ENCODE measurements at places on chromosomes 12 and 14.

DNA sequence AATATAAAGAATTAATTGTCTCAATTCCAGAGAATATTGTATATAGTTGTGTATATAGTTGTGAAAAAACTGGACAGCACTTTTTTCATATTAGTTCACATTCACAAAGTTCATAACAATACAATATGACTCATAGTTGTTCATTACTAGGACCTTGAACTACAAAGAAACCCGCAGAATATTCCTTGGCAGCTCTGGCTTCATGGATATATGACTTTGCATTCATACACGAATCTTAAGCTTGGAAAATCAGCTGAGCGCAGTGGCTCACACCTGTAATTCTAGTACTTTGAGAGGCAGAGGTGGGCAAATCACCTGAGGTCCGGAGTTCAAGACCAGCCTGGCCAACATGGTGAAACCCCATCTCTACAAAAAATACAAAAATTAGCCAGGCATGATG lies 38.1 kb upstream of the PCED1B start:
- DNase-seq, result no peak

DNA sequence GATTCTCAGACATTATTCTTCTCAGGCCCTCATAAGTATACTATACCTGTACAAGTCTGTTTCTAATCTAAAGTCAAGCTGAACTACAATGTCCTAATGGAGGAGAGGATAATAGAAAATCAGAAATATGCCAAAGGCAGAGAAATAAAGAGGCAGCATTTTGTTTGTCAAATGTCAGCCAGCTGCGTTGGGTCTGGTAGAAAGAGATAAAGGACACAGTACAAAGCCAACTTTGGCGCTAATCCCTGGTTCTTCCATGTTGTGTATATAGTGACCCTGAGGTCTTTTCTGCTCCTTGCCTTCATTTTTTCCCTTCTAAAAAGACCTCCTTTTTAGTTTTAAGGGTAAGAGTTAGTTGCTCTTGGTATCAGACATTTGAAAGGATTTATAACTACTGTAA lies 103.1 kb downstream of the PRICKLE1 start:
- DNase-seq, result no peak

- no peak for DNase-seq
These were observed 1.7 kb upstream of the NUAK1 start for GRCh38 chr12:106140223-106140986.

- no peak for DNase-seq
These were observed 22.7 kb upstream of the CORO1C start for GRCh38 chr12:108753976-108754375.

DNA sequence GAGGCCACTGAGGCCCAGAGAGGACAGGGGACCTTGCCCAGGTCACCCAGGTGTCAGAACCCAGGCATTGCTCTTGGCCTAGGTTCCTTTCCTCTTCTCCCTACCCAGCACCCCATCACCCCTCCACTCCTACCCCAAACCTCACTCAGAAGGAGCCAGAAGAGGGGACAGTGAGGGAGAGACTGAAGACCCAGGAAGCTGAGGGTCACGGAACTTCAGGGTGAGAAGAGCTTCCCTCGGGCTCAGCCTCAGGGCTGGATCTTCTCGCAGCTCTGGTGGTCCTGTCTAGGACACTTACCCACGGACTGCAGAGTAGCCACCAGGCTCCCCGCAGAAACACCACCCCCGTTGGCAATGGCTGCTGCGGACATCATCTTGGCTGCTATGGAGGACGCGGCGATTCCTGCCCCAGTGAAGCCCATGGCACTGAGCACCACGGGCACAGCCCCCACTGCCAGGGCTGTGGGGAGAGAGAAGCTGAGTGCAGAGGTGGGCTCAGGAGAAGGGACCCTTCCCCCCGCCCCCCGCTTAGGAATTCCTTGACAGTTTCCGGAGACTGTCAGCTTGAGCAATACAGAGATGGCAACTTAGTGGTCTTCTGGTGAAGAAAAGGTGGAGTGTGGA lies 1.1 kb downstream of the IFI27L2 start:
- DNase-seq, result no peak

GRCh38 chr12:108766294-108766693 lies 35.0 kb upstream of the CORO1C start:
- DNase-seq, result no peak

GRCh38 chr14:99514552-99515300 lies 33.5 kb downstream of the CCNK start:
- no peak for DNase-seq

GRCh38 chr12:48454667-48455066 lies 17.7 kb upstream of the ANP32D start:
- no peak for DNase-seq

DNA sequence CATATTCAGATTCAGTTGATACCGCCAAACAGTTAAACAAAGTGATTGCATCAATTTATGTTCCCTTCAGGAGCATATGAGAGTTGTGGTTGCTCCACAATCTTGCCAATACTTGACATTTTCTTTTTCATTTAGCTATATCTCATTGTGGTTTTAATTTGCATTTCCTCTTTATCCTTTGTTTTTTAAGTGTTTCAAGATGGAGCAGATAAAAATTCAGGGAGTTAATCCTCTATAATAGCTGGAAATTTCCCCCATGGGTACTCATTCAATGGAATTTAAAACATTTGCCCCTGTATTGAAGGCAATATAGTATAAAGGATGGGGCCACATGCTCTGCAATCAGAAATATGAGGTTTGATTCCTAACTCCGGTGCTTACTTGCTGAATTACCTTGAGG lies 1.1 kb upstream of the EXD2 start:
- no peak for DNase-seq

DNA sequence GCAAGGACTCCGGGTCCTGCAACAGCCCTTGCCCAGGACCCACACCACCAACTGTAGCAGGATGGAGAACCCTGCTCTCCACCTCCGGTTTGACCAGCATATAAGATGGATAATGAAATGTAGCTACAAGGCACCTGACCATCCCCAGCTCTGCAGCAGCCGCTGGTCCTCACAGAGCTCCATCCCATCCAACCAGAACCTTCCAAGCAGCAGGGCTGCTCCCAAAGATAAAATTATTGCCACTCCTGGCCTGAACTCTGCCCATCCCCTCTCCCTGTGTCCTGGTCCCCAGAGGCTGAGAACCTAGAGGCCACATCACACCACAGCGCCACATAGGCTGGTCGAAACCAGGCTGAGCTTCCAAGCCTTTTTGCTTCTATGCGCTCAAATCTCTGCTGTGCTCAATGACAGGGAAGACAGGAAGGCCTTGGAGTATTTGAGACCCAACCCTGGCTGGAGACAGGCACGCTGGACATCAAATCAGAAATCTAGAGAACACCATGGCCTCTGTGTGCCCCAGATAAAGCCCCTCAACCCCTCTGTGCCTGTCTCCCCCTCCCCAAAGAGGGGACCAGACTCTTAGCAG lies 4.2 kb downstream of the CDK2AP1 start:
- DNase-seq, result no peak

GRCh38 chr12:75684678-75685616 lies 173.5 kb upstream of the KRR1 start:
- peak; percentile 23 for DNase-seq

- peak; percentile 22 for DNase-seq
These were observed 1.6 kb downstream of the SIX4 start for GRCh38 chr14:60722357-60723115.

GRCh38 chr12:72828662-72829324 lies 556.6 kb downstream of the TRHDE start:
- no peak for DNase-seq

DNA sequence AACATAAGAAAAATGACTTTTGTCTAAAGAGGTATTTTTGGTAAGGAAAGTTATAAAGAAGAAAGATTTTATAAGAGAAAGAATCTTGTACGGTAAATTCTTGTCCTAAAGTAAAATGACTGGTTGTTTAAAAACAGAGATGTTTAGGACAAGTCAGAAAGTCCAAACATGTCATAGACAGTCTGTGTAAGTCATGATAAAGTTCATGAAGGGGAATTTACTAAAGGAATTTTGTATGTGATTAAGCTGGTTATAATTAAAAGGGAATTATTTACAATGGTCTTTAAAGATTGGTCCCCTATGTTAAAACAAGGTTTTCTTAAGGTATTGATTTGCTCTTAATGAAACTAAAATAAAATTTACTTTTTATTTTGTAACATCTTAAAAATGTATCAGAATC lies 269.4 kb upstream of the CCDC196 start:
- no peak for DNase-seq

- no peak for DNase-seq
These were observed 418.0 kb downstream of the RGS6 start for GRCh38 chr14:72350215-72350614.

- DNase-seq, result no peak
These were observed 13.9 kb upstream of the KRT8 start for GRCh38 chr12:52918784-52919183.

DNA sequence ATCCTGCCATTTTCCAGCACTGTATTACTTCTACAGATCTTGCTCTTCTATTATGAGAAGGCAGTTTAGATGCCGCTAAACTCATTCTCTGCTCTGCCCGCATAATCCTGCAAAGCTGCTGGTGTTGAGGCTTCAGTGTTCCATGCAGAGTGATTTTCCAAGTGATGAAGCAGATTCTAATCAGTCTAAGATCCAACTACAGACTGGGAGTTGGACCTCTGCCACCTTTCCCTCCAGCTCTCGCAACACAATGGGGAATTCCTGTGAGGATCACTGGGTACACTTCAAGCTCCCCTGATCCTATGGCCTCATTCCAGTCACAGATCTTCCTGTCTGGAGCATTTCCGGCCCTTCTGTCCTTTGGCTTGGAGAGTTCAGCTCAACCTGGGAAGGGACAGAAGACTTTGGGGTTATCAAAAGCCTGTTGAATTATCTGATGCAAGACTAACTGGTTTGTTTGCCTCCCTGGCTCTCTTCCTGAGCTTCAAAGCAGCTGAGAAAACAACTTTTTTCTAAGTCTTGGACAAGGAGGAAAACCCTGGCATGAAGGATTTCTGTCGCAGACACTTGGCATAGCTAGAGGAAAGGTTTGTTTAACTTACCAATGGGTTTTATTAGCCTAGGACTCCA lies 333.9 kb downstream of the ZFP36L1 start:
- peak; percentile 92 for DNase-seq

DNA sequence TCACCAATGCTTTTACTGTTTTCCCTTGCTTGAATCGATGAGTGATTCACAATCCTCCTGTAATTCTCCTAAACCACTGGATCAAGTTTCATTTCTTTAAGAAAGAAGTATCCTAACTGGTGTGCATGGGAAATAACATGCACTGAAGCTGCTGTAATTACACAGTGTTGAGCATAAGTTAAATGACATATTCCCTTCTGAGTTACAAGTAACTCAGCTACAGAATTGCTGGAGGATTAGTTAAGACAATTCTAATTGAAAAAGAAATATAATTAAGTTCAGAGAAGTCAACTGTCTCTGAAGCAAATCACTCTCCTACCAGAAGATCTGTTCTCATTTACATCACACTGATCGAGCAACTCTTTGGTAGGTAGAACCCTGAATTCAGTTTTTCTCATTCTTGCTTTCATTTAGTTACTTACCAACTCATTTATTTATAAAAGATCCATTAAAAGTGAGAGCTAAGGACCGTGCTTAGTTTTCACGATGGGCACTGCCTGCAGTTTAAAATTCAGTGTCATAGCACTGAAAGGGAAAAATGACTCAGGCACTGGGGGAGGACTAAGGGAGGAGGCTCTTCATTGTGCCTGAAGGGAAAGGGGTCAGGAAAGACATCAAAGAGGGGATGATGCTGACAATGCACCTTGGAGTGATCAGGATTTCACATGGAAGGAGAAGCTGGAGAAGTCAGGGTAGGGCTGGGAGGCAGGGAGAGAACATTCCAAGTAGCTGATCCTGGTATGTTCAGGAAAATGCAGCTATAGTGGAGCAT lies 327.2 kb downstream of the EMP1 start:
- no peak for DNase-seq

DNA sequence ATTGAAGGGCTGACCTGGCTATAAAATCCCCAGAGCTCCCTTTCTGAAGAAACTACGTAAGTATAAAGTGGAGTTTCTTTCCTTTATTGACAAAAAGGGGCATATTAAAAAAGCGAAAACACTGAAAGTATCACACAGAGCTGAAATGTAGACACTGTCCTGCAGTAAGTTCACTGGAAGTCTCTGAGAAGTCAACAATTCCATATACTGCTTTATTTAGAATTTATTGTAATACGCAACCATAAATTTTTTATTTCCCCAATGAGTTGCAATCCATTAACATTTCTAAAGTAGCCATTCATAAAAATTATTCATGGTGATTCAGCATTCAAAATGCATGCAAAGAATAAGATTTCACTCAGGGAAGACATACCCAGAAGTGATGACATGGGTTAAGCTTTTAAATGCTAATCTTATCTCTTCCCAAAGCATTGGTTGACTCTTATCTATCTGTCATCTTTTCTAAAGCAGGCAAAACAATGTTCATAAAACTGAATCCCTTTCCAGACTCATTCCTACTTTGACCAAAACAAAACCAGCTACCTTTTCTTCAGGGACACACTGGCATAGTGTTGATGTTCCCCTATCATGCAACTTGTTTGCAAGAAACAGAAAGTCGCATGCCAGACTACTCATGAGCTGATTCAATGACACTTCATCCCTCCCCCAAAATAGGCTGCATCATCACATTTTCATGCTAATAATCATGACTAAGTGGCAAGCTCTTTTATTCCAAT lies 17.3 kb downstream of the KITLG start:
- DNase-seq, result no peak

DNA sequence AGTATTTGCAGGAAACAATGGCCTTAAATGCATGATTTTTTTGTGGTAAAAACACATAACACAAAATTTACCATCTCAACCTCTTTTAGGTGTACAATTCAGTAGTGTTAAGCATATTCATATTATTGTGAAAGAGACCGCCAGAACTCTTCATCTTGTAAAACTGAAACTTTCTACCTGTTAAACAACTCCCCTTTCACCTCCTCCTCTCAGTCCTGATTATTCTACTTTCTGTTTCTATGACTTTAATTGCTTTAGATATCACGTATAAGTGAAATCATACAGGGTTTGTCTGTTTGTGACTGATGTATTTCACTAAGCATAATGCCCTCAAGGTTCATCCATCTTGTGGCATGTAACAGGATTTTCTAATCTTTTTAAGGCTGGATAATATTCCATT lies 353.4 kb downstream of the ADAMTS20 start:
- no peak for DNase-seq

GRCh38 chr14:97187916-97188315 lies 390.7 kb downstream of the VRK1 start:
- DNase-seq, result no peak

- no peak for DNase-seq
These were observed 25.1 kb downstream of the CPNE8 start for GRCh38 chr12:38880288-38880687.

GRCh38 chr14:76348898-76349297 lies 27.0 kb upstream of the ESRRB start:
- DNase-seq, result peak; percentile 78

GRCh38 chr14:22448035-22448904 lies 140.8 kb downstream of the DAD1 start:
- DNase-seq, result no peak

DNA sequence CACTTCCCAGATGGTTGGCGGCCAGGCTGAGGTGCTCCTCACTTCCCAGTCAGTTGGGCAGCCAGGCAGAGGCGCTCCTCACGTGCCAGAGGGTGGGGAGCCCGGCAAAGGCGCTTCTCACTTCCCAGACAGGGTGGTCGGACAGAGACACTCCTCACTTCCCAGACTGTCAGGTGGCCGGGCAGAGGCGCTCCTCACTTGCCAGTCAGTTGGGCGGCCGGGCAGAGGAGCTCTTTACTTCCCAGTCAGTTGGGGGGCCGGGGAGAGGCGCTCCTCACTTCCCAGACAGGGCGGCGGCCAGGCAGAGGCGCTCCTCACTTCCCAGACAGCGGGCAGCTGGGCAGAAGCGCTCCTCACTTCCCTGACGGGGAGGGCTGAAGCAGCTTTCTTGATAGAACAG lies 143.0 kb upstream of the ARID2 start:
- no peak for DNase-seq

GRCh38 chr12:89951050-89951693 lies 242.5 kb upstream of the ATP2B1 start:
- peak; percentile 67 for DNase-seq
